ENCODE measurements at places on chromosomes 2 and 18. TPM values are rescaled to one million over a fixed set of nuclear protein-coding genes. Genes with fewer than 3 reads are reported as not detected.
A peak's percentile ranks its signal among the peaks of the same experiment; 100 is the strongest.

DNA sequence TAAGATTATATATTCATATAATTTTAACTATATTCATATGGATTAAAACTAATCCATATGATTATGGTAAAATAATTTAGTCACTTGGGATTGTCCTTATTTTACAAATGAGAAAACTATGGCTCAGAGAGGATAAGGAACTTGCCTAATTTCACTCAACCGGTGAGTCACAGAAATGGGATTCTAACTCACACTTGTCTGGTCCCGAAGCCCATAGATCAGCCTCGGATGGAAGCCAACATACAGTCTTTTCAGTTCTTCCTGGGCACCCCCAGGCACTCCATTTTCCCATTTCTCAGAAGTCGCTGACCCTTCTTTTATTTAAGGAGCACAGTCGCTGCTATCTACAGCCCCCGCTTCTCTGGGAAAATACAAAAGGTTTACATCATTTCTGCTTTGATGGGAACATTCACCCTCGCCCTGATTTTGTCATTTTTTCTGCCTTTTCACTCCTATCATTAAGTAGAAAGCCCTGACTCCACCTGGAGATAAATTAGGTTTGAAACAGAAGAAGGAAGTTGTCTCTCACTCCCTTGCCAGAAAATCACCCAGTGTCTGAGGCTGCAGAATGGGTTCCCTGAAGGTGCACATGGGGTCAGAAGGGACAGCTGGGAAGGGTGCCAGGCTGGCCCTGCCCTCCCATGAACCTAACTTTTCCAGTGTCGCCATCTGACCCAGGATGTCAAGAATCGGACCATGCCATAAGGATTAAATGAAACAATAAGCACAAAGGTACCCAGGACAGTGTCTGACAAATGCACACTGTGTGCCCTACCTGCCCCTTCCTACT, 36.6 kb downstream of the CYP1B1 start:
- peak; percentile 67 for DNase-seq

GRCh38 chr2:96097951-96098823, 18.2 kb downstream of the ADRA2B start:
- DNase-seq = no peak

GRCh38 chr2:224904381-224904780, 137.9 kb downstream of the DOCK10 start:
- no peak for DNase-seq

DNA sequence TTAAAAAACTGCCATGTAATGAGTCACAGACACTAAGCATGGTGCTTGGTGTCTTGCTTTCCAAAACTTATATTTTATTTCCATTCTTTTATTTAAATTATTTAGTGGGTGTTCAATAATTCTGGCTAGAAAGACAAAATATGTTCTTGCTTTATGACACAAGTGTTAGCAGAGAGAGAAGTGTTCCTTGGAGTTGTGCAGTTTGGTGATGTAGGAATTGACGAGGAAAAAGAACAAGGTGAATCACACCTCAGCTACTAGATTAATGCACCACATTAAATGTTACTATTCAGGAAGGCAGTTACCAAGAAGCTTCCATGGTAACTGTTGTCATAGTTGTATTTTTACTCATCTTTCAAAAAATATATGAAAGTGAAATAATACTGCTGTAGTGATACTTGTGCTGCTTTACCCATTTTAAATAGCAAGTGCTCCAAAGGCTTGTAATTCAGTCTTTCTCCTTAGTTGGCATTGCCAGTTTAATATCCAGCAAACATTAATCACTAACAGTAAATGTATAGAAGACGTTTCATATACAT, 28.3 kb downstream of the ADAM23 start:
- no peak for DNase-seq

DNA sequence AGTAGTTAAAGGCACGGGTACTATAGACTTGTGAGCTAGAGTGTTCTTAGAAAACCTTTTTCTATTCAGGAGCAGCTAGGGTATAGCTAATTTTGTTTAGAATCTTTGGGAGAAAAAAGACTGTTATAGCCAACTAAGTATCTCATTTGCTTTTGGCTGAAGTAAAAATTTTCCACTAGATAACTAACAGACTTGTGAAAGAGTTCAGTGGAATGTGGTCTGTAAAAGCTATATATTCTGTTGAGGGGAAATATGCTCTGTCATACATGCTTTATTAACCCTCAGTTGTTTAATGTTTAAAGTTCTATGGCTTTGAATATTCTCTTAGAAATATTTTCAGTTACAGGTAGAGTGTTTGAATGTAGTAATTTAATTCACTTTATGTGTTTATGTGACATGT, 49.7 kb downstream of the RIF1 start:
- peak; percentile 18 for DNase-seq

DNA sequence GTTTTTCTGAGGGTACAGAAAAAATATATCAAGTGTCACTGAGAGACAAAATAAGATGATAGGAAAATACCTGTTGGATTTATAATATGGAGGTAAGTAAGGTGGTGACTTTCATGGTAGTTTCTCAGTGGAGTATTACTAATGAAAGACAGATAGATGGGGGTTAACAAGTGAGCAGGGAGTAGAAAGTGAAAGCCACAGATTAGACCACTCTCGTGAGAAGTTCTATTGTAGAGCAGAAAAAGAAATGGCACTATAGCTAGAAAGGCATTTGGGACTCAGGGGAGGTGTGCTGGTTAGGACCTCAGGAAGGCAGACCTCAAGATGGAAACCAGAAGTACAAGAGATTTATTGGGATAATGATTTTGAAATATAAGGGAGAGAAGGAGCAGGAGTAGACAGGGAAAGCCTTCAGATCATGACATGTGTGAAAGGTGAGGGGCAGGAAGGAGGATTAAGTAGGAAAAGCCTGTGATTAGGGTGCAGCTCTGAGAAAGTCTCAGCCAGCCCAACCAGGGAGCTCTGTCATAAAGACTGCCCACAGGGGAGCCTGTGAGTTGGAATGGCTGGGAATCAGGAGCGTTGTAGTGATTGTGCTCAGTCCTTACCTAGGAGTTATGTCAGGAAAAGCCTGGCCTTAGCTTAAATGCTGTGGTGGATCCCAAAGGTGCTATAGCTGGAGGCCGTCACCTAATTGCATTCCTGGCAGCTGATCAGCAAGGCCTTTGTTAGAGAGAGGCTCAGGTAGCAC, 198.1 kb downstream of the IKZF2 start:
- no peak for DNase-seq

DNA sequence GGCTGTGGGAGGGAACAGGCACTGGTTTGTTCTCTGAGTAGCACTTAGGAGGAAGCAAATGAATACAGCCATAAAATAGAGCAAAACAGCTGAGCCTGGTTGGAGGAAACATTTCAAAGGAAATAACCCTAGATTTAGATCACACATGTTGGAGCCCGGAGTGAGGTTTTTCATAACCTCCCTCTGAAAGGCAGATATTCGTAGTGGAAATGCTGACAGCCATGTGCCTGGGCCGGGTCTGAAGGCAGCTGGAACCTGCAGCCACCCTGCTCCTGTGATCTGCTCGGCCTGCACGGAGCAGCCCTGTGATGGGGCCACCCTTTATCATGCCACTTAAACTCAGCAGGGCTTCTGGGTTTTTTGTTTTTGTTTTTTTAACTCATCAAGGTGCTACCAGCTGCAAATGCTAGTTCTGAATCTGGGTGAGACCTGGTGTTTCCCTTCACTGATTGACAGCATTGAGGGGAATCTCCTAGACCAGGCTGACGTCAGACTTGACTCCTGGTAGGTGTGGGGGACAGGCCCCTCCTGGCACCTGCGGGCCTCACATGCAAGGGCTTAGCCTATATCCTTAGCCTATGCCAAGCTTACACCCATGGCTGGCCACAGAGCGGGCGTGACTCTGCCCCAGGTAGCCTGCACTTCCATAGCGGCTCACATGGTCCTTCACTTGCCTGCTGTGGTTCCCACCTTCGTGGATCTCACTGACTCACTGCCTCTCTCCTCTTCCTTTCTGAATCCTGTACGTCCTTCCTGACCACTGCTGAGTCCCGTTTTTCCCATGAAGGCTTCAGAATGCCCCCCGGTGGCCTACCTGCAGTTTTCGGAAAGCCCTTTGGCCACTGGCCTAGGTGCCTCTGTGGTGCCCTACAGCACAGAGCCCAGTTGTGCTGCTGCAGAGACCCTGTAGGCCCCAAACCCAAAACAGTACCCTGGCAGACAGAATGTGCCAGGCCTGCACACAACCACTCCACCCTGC, 217.3 kb downstream of the SEPTIN10 start:
- DNase-seq = no peak

- DNase-seq = peak; percentile 36
Measured at GRCh38 chr18:76349067-76349715, 145.9 kb downstream of the ZNF516 start.

DNA sequence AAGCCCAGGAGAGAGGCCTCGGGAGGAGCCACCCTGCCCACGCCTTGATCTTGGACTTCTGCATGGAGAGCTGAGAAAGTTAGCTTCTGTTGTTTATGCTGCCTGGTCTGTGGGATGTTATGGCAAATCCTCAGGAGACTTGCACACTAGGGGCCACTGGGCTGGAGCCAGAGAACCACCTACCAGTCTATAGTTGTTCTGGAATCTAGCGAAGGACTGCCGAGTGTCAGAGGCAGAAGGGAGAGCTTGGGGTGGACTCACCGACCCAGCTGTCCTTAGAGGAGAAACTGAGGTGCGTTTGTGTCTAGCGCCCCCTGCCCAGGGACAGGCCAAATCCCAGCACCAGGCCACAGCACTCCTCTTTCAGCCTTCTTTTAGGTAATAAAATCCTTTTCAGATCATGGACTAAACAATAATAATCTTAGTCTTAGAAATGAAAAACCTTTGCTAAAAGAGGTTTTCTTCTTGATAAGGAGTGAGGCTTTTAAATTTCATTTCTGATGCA, 398.7 kb upstream of the SALL3 start:
- no peak for DNase-seq

- no peak for DNase-seq
Measured at GRCh38 chr2:9160732-9161131, 45.9 kb upstream of the ASAP2 start.

DNA sequence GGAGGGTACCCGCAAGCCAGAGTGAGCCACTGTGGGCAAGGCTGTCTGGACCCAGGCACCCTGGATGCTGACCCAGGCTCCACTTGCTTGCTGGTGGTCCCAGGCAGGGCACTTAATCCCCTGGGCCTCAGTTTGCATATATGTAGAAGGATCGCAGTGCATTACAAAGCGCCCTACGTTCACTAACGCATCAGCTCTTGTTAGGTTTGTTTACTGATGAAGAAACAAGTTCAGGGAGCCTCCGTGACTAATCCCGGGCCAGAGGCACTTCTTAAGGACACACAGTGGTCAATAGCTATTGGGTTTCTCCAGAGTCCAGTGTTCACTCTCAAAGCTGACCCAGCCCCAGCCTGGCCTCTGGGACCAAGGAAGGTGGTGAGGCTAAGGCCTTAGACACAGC, 70.2 kb downstream of the LBH start:
- DNase-seq = no peak

DNA sequence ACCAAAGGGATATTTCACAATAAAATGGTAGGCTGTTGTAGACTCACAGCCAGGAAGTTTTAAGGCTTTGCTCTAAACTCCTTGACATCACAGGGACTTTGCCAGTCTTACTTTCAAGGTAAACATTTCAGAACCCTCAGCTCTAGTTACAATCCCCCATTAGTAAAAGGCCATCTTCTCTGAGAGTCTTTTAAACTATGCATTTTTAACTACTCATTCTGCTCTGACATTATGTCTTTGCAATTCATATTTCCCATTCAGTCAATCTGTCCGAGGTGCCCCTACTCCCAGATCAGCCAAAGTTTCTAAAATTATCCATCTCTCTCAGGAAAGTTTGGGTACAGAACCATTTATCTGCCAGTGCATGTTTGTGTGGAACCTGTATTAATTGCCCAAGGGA, 1094.1 kb downstream of the TDRD15 start:
- DNase-seq = no peak

- DNase-seq = peak; percentile 88
Measured at GRCh38 chr2:44120428-44120827, 48.2 kb upstream of the PPM1B start.

DNA sequence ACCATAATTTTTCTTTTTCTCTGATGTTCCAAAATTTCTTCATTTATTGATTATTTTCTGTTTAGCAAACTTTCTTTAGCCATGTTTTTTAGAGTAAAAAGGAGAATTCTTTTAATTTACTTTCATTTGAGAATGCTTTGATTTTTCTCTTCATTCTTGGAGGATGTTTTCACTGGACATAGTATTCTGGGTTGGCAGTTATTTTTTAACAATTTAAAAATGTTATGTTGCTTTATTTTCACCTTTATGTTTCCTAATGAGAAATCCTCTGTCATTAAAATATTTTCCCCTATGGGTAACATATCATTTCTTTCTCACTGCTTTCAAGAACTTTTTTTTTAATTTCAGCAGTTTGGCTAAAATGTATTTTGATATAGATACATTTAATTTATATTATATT, 631.4 kb upstream of the CDH2 start:
- DNase-seq = no peak

DNA sequence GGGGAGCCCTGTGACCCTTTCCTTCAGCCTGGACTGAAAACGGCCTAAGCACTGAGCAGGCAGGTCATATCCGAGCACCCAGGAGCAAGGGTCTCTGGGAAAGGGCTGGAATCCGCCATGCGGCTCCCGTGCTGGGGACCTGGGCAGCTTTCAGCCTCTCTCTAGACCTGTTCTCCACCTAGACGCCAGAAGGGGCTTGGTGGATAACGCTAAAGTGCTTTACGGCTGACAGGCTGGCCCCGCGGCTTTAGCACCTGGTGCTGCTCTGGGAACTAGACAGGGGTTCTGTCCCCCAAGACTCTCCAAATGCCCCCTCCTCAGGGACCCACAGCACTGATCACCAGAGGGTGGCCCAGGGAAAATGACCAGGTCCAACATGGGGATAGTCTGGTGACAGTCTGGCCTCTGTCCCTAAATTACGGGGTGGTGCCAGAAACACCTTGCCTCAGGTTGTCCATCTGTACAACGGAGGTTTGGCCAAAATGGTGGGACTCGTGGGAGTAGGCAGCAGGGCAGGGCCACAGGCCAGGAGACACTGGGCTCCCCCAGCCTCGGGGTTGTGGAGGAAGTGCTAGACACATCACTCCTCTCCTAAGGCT, 13.0 kb downstream of the SDC1 start:
- DNase-seq = no peak

DNA sequence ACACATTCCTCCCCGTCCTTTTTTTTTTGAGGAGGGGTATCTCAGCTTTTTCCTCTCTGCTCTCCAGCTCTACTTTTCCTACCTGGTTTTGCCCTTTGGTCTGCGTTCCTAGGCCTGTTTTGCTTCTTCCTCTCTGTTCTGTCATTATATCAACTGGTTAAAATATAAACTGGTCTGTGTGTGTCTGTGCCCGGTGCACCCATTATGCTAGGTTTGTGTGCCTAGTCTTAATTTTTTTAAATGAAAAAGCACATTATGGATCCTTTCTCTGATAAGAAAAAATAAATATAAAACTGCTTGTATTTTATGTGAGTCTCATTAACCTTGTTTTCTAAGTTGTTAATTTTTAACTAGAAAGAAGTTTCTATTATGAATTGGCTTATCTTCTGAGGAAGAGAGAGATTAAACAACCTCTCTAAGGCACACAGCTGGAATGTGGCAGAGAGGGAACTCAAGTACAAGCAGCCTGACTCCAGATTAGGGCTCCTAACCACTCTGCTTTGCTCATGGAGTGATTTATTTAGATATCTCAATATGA, 17.4 kb downstream of the SLC38A11 start:
- DNase-seq = no peak

The MALT1 gene
- total RNA-seq = 38.2 TPM

The FAM168B gene
- 117 TPM for total RNA-seq

The MERTK gene
- total RNA-seq = 5.1 TPM

The SERPINB13 gene
- not detected for total RNA-seq

The OR6B2 gene
- not detected for total RNA-seq

The NEU4 gene
- 0.22 TPM for total RNA-seq

The CROCC2 gene
- not detected for total RNA-seq

All from astrocyte (in vitro differentiated cells and primary cell).